ENCODE measurements at places on chromosomes 4 and X.
A peak's percentile ranks its signal among the peaks of the same experiment; 100 is the strongest.

GRCh38 chr4:104964410-104965175 is 182.1 kb upstream of the TET2 start:
- DNase-seq, result no peak

GRCh38 chr4:122854447-122855352 is 28.1 kb downstream of the FGF2 start:
- DNase-seq, result peak; percentile 26

DNA sequence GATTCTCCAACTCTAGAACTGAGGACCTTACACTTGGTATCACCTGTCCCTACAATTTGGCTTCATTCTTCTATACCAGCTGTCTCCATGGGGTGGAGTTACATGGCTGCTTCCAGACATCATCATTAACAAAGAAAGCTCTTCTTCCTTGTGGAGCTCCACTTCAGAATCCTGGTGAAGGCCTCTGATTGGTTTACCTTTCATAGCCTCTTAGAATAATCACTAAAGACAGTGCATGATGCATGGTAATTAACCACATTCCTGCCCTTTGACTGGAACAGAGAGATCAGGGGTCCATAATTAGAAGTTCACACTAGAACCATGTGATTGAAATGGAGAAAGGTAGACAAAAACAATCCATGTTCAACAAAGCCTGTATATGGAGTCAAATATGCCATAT is 112.6 kb upstream of the ZNF827 start:
- no peak for DNase-seq

DNA sequence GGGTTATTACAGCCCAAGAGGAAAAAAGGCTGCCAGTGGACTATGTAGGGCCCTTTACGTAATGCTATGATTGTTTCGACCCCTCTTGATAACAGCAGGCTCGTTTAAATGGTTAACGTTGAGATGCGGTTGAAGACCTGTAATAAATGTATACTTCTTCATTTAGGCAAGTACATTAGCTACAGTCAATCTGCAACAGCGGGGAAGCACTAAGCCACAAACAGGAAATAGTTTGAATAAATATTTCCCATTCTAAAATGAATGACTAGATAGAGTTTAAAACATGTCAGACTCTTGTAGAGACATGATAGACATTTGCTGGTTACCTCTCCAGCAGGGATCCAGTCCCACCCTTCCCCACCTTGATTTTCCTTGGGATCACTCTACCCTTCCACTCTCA is 38.1 kb upstream of the STIM2 start:
- no peak for DNase-seq

DNA sequence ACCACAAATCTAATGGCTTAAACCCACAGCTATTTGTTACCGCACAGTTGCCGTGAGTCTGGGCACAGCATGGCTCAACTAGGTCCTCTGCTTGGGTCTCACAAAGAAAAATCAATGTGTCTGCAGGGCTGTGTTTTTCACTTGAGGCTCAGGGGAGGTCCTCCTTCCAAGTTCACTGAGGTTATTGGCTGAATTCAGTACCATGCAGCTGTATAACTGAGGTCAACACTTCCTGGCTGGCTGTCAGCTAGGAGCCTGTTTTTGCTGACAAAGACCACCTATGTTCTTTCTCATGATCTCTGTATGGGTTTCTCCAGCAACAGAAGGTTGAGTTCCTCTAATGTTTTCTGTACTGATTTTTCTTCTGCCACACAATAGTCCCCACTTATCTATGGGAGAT is 736.7 kb upstream of the PRKX start:
- DNase-seq, result no peak

Data from AG20443 (cell line).